Forelimb muscle (tissue), 1 donor: ENCODE measurements at places on chromosomes 6 and 20. TPM values are rescaled to one million over a fixed set of nuclear protein-coding genes. Genes with fewer than 3 reads are reported as not detected.

DNA sequence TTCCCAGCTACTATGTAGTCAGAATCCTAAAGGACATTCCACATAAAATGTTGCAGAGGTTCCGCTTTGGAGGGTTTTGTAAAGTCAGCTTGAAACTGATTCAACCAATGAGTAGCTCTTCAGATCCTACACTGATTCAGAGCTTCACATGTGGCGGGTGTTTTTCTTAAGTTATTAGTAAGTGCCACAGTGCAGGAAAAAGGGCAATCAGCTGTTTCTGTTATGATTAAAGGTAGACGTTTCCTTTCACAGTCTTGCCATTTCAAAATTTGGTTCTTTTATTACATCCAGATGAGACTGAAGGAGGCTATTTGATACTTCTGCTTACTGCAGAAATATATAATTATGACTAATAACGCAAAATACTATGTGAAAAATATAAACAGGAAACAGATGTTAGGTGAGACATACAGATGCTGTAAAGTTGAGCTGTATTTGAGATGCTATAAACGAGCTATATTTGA lies 443.9 kb downstream of the CDKAL1 start:
- DNase-seq, result peak; percentile 43

- no peak for DNase-seq
These were observed 5.9 kb downstream of the C6orf58 start for GRCh38 chr6:127582777-127583462.

DNA sequence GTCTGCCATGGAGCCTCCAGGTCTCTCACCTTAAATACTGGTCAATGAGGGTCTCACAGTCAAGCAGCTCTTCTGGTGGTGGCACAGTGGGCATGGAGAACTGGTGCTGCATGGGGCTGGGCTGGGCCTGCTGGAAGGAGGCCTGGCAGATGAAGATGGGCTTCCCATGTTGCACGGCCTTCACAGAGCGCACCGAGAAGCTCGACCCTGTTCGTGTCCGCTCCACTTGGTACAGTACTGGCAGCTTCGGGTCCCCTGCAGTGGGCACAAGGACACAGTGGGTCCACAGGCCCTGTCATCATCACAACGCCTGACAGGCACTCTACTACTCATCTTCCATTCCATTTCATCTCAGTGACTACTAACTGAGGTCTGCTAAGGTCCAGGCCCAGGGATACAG lies 8.8 kb downstream of the ACOT8 start:
- no peak for DNase-seq

DNA sequence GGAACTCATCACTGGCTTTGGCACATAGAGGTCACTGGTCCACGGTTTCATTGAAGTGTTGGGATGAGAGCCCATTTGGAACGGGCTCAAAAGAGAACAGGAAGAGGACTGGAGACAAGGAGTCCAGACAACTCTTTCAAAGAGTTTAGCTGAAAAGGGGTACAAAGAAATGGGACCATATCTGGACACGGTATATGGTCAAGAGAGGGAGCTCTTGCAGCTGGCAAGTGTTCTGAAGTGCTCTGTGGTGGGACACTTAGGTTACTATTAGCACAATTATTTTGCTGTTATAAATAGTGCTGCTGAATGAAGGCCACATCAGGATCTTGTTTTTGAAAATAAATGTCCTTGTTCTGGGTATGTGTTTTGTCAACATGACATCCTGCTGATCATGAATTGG lies 4.6 kb downstream of the SGK2 start:
- DNase-seq, result no peak

DNA sequence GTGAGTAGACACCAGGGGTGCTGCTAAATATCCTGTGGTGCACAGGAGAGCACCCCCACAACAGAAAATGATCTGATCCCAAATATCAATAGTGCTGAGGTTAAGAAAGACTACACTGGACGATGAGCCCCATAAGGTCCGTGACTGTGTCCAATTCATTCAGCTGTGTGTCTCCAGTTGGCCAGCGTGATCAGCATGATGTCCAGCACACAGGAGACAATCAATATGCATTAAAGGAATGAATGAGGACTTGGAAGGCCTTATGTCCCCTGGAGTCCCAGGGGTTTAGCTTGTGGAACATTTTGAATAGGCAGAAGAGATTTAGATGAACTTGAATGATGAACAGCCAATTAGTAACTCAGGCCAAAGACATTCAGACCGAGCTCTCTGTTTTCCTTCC lies 6.3 kb downstream of the PPP1R16B start:
- no peak for DNase-seq

TREML4 gene
- polyA plus RNA-seq, result not detected

GJA10 gene
- not detected for polyA plus RNA-seq

NKAIN4 gene
- 29.5 TPM for polyA plus RNA-seq
